ENCODE measurements at places on chromosomes 11 and 22.

DNA sequence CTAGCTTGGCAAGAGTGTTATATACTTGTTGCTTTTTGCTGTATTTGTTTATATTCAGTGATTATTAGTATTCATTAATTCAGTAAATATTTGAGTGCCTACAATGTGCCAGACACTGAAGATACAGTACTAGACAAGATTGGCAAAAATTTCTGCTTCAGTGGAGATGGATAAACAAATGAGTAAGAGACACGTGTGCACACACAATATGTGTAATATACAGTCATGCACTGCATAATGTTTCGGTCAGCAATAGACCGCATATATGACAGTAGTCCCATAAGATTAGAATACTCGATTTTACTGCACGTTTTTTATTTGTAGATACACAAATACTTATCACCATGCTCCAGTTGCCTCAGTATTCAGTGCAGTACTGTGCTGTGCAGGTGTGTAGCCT, 104.9 kb upstream of the GAL start:
- DNase-seq, result no peak

DNA sequence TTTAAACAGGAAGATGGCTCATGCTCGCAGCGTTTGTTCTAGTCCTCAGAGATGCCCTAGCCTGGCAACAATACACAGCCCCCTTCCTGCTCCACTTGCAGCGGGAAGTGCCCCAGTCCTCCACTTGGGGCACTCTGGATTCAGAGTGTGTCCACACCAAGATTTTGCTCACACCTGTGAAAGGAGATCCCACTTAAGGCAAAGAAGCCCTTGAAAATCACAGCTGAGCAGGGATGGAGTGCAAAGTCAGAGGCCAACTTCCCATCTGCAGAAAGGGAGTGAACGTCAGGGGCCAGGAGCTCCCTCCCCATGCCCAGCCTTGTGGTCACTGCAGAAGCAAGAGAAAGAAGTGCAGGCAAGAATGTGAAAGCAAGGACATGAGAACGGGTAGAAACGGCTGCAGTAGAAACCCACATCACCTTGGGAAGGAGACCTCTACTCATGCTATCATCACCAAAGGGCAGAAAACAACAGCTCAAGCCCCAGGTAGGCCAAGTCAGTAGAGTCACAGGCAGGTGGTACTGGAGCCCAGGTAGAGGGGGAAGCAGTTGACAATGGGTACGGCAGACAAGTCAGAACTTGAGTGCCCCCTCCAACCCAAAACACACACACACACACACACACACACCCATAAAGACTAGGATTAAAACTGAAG, 157.4 kb downstream of the BUD13 start:
- no peak for DNase-seq

DNA sequence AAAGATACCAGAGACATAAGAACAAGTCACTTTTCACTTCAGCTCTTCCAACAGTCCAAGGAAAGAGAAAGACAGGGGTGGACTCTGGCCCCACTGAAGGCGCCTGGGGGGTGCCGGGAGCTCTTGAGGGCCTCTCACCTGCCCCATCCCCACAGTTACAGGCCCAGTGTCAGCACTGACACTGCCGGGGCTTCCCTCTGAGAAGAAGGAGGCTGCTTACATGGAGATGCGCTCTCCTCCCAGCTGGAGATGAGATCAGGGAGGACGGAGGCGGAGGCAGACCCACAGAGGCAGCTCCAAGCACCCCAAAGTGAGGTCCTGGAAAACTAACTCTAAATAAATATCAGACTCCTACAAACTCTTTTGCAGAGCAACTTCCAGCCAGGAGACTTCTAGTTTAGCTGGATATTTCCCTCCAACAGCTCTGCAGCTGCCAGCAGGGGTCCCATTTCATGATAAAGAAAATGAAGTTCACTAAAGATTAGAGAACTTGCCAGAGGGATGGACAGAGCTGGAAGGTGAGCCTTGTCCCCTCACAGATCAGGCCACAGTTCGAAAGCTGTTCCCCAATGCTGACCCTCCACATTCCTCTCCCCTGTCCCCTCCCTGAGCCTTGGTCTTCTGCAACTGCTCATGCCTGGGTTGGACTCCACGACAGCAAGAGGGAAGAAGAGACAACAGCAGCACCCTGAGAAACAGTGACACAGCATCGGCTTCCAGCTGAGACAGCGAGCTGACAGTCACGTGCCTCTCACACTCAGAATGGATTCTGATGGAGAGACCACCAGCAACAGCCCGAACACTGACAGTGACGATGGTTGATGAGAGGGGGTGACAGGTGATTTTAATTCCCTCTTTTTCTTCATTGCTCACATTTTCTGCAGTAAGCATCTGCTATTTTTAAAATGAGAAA, 5.8 kb downstream of the CARS1 start:
- no peak for DNase-seq

DNA sequence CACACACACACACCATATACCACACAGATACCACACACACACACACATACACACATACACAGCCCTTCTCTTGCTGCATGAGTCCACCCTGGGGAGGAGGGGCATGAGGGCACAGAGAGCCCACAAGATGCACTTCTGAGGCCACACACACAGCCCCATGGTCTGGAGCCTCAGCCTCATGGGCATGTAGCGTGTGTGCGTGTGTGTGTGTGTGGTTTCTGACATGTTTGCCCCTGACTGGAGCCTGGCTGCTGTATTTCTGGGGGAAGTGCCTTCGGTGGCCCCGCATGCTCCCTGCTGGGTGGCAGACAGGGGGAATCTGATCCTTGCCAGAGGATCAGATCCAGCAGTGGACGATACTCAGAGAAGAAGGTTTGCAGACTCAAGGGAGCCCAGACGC, 97.0 kb upstream of the PRR5 start:
- DNase-seq, result no peak

GRCh38 chr11:3823303-3823702, 14.9 kb downstream of the PGAP2 start:
- DNase-seq, result no peak

Measured in stimulated activated CD4-positive, alpha-beta T cell treated with anti-CD3 and anti-CD28 coated beads, Interleukin-12 subunit alpha, Interleukin-12 subunit beta, amount 100 ng/mL, for 24 hours (primary cell).